Stimulated activated CD4-positive, alpha-beta T cell treated with anti-CD3 and anti-CD28 coated beads, TNF-alpha, amount 100 ng/mL, for 4 hours (primary cell): ENCODE measurements at places on chromosomes 7 and 10.

DNA sequence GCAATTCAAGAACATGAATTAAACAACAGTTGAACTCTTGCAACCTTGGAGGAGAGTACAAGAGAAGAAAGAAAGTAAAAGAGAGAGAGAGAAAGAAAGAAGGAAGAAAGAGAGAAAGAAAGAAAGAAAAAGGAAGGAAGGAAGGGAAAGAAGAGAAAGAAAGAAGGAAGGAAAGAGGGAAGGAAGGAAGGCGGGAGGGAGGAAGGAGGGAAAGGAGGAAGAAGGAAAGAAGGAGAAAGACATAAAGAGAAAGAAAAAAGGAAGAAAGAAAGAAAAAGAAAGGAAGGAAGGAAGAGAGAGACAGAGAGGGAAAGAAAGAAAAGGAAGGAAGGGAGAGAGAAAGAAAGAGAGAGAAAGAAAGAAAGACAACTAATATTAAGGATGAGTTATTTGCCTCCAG is 1106.7 kb downstream of the TYW1 start:
- no peak for DNase-seq

DNA sequence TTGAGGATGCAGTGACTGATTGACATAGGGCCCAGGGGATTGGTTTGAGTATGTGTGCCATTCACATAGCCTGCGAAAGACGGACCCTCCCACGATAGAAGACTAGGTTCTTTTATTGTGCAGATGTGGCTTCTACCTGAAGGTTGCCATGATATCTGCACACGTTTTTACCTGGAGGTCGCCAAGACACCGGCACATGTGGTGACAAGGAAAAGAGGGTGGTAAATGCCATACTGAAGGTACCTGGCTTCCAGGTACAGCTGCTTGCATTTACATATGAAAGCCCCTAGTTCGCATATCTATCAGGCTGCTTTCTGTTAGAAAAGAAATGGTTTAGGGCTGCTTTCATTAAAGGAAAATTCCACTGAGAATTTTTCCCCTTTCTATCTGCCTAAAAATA is 43.6 kb downstream of the ZNF22 start:
- no peak for DNase-seq

DNA sequence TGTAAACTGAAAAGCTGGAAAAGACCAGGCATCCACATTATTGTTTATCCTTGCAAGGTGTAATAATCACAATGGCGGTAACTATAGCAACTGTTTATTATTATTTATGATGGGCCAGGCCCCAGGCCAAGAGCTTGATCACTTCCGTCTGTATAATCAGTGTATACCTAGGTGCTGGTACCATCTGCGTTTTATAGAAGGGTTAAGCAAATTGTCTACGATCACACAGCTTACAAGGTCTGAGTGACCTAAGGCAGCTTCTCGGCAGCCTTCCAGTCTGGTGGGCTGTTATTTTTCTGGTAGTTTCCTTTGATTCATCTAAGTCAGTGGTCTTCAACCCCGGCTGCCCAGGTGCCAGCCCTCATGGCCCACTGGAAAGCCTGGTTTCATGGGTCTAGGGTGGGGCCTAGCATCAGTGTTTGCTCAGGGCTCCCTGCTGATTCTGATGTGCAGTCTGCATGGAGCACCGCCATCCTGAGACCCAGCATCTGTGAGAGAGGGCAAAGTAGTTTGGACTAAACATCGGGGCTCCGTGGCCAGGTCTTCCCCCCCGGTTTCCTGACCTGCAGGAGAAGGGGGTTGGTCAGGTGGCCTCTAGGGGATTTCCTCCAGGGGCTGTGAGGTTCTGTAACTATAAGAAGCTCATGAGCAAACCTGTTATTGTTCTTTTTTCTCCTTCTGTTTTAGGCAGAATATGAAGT is 146.4 kb downstream of the RGS10 start:
- no peak for DNase-seq

DNA sequence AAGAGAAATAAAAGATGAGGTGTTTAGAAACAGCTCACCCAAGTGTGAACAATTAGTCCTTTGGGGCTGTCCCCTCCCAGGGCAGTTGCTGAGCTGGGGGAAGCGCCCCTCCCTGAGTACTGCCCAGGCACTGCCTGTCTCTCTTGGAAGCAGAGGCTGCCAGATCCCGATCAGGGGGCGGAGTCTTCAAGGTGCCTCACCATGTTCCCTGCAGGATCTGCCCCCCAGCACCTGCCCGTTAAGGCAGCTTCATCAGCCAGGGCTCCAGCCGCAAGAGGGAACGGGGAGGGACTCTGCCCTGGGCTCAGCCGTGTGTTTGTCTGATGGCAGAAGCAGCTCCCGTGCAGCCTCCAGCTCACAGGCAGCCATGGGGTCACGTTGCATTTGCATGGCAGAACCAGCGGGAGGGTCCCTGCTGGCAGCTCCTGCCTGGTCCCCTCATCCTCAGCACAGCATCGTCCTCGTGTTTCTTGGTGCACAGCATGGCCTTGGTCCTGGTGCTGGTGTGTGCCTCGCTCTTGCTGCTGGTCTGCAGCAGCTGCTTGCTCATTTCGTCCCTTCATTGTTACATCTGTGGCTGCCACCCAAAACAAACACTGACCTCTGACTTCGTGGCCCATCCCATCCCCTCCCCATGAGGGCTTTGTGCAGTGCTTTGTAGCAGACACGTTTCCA is 10.7 kb upstream of the DPYSL4 start:
- DNase-seq, result no peak

GRCh38 chr10:14604181-14605142 is 170.2 kb downstream of the FAM107B start:
- DNase-seq, result peak; percentile 46

GRCh38 chr7:95794917-95795515 is 22.7 kb downstream of the DYNC1I1 start:
- no peak for DNase-seq

DNA sequence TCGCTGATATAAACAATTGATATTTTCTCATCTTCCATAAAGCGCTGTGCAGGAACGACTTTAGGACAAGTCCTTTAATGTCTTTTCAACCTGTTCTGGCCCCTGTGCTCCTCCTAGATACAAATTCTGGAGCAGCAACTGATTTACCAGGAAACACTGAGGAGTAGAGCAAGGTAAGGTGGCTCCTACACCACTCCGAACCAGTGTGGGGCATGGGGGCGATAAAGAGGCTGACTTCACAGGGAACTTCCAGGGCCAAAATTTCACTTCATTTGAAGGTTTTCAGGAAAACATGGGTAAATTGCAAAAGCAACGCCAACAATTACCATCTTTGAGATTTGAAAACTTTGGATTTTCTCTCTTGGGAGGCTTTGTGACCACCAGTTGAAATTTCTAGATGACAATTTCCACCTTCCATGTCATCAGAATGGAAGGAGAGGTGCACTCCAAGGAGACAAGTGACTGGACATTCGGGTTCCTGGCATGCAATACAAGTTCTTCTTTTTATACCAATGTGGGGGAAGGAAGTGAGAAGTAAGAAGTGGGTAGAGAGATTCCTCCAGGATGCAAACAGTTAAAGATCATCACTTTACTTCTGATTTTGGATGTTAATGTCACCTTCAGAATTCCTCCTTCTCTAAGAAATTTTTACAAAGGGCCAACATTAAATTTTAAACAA is 118.5 kb downstream of the FAM107B start:
- DNase-seq, result no peak

- DNase-seq, result no peak
These were observed 6.1 kb downstream of the CYP26A1 start for GRCh38 chr10:93079663-93080349.

- no peak for DNase-seq
These were observed 59.6 kb upstream of the PITRM1 start for GRCh38 chr10:3231951-3232730.
